ENCODE measurements at places on chromosomes 7 and 10.

- no peak for DNase-seq
These were observed 86.9 kb upstream of the GATAD1 start for GRCh38 chr7:92360387-92360786.

DNA sequence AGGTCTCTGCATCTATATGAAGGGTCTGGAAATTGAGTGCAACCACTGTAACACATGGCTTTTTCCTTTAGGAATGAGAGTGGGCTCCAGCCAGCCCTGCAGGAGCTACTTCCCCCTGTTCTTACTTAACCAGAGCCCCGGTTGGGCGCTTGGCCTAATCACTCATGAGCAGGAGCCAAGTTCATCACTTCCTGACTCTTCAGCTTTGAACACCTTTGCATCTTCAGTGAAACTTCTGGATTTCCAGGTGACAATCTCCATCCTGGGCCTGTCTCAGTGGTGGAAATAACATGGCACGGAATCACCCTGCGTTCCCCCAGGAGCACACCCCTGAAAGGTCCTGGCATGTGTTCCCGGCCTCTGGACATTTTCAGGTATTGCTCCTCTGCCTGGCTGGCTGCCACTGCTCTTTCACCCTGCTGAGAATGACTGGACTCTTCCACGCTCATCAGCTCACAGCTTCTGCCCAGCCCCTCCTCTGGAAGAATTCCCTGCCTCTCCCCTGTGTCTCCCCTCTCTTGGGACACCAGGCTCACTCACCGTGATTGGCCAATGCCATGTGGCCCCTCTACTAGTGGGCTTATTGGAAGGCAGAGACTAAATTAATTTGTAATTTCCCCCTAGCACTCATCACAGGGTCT, 229.1 kb upstream of the GRB10 start:
- DNase-seq: no peak

DNA sequence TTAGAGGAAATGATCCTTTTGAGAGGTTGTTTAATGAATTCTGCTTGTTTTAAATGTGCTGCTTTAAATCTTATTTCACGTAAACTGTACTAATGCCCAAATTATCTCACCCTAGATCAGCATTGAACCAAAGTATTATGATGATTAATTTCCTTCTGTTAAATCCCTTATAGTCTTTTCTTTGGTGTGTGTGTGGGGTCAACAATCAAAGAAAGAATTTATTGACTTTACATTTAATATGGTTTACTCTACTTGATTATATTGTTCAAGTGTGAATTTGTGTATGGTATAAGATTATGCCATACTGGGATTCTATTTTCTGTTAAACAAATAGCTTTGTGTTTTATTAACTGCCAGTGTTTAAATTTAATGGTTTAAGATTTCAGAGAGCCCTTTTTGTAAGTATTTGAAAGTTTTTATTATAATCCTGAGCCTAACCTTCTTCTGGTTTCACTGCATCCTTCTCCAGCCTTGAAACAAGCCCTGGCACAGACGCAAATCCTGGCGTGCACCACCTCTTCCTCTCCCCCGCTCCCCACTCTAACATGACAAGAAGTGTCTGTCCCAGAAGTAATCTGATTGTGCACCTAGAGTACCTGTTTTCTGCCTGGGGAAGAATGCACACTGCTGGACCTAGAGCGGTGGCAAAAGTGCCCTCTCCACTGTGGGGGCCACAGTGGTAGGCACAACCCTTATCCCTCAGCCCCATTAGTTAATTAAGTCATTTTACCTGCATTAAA, 70.6 kb downstream of the KAT6B start:
- no peak for DNase-seq

GRCh38 chr10:5260828-5261227, 64.2 kb downstream of the AKR1C4 start:
- DNase-seq: no peak

GRCh38 chr10:75295868-75296441, 60.2 kb upstream of the COMTD1 start:
- DNase-seq: no peak

DNA sequence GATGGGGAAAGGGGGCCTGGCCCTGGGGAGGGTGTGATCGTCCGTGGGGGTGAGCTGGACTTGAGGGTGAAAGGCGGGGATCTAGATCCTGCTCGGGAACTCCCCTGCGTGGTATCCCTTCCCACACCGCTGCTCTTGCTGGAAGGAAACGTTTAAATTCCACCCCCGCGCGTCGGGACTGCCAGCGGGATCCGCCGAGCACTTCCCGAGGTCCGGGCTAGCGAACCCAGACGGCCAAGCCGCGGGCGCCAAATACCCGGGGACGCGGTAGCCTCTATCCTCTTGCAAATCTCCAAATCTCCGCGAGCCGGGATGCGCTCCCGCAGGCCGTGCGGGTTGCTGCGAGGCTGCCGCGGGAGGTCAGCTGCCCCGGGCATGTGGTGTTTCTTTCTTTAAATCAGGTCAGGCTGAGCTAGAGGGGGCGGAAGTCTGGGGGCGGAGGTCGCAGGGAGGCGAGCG, 904 bp downstream of the NPTX2 start:
- no peak for DNase-seq

DNA sequence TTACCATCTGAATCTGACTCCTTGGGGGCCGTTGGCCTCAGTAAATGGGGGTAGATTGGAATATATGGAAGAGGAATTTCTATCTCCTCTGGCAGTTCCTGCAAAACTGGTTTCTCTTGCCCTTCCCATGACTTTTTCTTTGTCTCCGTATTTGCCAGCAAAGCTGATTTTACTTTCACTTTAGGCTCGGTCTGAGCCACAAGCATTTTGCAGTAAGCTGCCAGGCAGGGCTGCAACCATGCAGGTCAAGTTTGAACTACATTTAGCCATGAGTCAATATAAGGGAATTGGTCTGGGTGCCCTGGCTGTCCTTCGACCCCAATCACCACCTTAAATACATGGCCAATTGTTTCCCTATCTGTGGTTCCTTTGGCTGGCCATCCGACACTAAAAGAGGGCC, 104.3 kb downstream of the TRIM24 start:
- DNase-seq: no peak

GRCh38 chr10:89861584-89862301, 160.4 kb downstream of the KIF20B start:
- peak; percentile 41 for DNase-seq

- no peak for DNase-seq
These were observed 50.0 kb downstream of the PLXNA4 start for GRCh38 chr7:132526111-132526740.

DNA sequence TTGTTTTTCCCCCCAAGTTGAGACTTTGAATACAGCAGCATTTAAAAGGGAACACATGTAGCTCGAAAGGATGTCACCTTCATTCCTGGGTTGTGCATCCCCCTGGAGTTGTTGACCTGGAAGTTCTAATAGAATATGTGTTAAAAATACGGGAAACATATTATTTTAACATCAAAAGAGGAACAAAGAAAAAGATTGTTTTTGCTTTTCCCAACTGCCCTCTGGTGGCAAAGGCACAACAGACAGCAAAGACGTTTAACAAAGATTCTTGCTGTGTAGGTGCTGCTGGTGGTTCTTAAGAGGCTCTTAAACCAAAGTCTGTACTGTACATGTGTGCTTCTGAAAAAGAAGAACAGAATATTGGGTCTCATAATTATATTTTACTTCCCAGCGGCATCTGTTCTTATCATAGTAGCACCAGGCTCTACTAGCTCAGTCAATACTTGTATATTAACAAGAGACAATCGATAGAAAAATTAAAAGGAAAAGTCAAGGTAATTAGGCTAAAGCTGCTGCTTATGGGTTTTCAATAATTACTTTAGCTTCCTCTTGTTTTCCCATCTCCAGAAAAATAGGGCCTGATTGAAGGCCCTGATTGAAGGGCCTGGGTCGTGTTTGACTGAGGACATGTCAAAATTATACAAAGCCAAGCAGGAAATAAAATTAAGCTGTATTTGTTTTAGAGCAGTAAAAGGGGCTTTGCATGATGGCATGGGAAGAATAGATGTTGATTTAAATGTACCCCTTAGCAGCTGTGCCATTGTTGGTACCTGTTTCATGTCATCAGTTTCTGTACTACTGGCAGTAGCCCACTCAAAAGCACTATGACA, 384.2 kb upstream of the LRGUK start:
- peak; percentile 22 for DNase-seq

DNA sequence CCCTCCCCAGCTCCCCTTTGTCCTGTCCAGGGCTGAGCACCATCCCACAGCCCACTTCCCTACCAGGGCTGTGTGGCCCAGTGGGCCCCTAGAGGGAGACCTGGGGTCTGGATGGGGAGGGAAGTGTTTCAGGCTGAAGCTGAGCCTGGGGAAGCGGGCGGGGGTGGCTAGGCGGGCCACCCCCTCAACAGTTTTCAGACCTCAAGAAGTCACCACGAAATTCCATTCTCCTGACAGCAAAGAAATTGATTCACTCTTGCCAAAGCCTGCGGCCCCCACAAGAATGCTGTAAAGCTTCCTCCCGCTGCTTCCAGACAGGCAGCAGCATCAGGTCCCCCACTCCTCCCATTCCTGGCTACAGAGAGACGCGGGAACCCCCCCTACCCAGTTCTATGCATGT, 2.5 kb upstream of the LFNG start:
- peak; percentile 94 for DNase-seq

DNA sequence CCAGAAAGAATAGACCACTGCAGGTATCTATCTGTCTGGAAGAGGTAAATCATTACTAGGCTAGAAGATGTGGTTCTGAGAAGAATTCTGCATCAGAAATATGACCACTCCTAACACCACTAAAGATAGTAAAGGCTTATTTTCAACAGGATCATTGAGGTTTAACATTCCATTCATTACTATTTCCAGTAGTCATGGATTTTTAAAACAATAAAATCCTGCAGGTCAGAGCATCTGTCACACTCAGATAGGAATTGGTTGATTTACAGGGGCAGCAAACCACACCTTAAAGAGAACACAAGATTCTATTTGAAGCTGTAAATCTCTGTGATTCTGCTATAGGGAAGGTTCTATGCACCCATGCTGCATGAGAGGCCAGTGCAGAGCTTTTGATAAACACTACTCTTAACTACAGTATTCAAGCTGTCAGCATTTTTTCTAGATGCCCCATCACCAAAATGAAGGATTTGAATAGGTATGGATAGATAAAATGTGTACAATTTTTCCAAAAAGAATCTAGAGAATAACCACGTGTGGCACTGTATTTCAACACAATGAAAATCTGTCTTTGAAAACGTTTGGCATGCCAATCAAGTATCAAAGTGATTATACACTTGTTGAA, 14.6 kb downstream of the LRRC17 start:
- DNase-seq: peak; percentile 10

- DNase-seq: no peak
These were observed 27.5 kb upstream of the FIGNL1 start for GRCh38 chr7:50477640-50478039.

DNA sequence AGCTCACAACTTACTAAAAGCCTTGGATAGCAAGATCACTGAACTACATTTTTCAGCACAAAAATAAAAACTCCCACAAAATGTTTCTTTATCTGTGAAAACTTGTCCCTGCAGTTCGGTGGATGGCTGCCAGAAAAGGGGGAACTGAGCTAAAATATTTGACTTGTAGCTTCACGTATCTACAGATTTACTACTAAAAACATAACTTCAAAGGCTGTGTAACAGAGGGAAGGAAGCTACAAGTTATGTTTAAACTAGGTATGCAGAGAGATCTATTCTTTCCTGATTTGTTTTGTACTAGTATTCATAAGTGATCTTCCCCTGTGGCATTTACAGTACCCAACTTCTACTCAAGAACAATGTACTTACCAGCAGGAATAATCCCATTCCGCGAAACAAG, 25.1 kb downstream of the SGCE start:
- no peak for DNase-seq

GRCh38 chr10:67259319-67259929, 333.6 kb downstream of the LRRTM3 start:
- no peak for DNase-seq

- DNase-seq: no peak
These were observed 903 bp downstream of the ZNF655 start for GRCh38 chr7:99559175-99559915.

- peak; percentile 19 for DNase-seq
These were observed 13.2 kb upstream of the IFRD1 start for GRCh38 chr7:112437072-112437471.

GRCh38 chr10:113643183-113643582, 20.7 kb downstream of the NRAP start:
- no peak for DNase-seq

DNA sequence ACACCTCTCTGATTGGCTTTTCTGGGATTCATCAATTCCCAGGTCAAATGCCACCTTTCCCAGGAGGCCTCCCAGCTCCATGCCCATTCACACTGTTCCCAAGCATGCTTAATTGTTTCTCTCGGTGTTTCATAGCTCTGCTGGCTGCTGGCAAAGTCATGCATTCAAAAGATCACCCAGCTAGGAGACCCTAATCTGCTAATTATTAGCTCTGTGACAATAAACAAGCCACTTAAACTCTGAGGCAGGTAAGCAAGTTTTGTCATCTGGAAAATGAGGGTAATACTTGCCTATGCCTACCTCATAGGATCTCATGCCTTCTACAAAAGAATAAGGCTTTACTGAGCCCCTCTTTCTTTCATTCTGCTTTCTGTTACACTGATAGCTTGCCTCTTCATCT, 828 bp upstream of the KEL start:
- DNase-seq: no peak

All from AG20443 (cell line).